Hypothalamus (tissue), 51 donors: ENCODE measurements at places on chromosomes 16 and 17.

DNA sequence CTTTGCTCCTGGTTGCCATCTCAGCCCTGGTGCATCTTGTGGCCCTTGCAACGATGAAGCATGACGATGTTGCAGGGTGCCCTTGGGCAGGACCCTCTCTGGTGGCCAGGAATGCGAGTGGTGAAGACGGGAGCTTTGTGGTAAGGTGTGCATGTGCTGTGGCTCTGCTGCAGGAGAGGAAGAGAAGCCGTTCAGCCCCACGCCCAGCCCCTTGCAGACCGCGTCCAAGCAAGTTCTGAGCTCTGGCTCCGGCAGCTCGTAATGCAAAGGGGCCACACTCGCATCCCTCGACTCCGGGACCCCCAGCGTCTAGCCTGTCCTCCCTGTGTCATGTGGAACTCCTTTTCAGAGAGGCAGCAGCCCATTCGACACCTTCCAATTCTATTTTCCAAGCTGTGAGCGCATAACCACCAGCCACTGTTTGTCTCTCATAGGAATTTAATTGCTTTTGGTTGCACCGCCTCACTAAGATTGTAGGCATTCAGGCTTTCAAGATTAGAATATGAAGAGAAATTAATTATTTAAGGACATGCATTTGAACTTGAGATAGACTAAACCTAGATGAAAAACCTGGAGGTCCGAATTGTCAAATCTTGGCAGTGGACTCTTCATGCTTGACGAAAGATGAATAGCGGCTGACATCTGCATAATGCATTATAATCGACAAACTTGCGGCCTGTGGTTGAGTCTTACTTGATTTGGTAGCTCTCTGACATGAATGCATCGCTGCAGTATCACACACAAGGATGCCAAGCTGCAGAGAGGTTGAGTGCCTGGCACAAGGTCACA lies 21.1 kb upstream of the KCNG4 start:
- DNase-seq, result no peak

DNA sequence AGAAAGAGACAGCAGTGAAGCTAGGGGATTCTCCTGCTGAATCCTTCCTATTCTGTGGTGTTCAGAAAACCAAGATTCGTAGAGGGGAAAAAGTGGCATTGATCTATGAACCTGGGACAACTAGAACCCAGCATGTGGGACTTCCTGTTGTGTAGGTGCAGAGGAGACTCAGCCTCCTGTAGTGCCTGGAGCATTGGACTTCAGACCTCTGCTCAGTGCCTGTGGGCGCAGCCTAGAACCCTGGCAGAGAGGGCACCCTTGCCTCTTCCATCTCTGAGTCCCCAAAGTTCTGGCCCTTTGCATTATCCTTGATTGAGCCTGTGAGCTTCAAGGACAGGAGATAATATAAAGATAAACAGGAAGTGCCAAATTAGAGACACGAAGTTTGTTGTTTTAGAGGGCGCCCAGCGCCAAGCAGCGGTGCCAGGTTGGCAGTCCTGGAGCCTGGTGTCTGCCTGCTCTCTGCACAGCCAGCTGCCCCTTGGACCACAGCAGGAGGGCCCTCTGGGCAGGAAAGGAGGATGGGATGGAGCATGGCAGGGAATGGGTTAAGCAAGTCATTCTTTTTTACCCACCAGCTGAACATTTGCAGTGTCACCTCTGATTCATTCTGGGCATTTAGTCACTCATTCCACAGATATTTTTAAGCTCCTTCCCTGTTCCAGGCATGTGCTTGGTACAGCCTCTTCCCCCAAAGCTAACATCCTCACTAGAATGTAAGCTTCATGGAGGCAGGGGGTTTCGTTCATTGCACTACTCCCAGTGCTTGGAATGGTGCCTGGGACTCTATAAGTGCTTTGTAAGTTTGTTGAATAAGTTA lies 11.9 kb upstream of the SP6 start:
- DNase-seq, result no peak

DNA sequence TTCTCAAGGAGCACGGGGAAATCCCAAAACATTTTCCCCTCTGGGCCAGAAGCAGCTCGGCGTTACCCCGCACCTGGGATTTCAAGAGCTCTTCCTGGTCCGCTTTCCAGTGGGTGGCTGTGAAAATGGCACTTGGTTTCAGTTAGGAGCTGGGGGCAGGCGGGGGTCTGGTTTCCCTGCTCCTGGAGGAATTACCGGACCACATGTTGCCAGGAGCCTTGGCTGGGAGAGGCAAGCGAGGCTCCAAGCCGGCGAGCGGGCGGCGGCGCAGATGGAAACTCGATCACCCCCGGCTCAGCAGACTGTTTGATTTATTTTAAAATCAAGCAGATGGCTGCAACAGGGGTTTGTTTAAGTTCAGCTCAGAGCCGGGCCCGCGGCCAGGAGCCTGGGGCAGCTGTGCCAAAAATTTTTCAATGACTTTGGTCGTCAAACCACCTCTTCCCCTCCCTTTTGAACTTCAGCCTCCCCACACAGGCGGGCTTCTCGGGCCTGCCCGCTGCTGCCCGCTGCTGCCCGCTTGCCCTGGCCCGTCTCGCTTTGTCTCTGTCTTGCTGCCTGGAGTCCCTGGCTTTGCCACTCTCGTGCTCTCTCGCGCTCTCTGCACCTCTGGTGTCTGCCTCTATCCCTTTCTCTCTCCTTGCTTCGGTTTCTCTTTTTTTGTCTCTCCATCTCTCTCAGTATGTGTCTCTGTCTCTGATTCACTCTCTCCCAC lies 108.0 kb upstream of the CIBAR2 start:
- peak; percentile 11 for DNase-seq

DNA sequence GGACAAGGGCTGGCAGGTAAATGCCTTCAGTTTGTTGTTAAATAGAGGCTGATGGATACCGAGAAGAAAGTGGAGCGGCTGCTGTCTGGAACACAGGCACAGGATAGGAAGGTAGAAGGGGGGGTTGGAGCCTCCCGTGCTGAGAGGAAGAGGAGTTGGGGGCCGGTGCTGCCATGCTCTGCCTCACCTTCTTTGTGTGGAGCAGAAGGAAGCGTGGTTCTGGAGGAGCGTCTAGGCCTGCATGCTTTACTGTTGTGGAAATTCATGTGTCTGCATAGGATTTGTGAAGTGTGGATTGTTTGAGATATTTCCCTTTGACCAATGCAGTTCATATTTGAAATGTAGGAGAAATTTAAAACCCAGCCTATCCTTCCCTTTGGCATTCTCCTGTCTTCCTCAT lies 52.3 kb downstream of the FOXK2 start:
- no peak for DNase-seq

DNA sequence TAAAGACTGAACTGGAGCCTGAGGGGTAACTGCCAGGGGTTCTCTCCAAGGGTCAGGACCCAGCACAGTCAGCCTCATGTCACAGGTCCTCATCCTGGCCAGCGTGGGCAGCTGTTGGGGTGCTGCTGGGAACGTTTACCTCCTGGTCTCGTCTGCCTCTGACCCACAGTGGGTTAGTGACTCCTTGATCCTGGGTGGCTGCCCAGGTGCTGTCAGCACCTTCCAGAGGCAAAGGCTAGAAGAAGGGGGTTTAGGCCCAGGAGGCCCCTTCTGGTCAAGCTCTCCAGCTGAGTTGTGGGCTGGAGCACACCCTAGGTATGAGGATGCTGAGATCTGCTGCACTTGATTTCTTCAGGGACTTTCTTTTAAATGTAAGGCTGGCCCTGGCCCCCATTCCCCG lies 30.3 kb downstream of the AKAP1 start:
- DNase-seq, result no peak

DNA sequence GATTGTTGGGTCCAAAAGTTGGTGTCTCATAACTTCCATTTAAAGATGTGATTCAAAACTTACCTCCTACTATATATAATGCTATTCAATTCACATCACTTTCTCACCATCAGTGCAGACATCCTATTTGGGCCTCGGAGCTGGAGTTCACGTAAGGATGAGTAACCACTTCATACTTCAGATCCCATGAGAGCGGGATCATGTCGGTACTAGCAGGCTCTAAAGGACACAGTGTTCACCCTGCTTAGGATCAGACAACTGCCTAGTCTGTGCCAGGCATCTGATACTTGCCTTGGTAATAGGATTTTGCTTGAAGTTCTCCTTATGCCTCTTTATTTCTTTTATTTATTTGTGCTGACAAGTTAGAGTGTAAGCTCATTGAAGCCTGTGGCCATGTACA lies 39.5 kb downstream of the RBFOX1 start:
- DNase-seq, result no peak

DNA sequence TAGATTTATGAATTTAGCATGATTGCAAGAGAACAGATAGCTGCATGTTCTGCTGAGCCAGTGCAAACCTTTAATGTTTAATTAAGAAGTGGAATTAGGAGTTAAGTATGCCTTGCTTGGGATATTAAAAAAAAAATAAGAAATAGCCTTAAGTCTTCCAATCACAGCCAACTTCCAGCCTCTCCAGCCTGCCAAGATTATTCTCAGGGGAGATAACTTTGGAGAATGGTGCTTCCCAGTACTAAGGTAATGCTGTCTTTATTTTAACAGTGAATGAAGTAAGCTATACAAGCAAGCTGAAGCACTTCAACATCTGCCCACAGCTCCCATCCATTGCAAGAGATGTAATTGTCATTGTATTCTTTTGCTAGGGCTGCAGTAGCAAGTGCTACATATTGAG lies 389.5 kb upstream of the ASIC2 start:
- no peak for DNase-seq

- DNase-seq, result no peak
These were observed 19.4 kb downstream of the TMIGD1 start for GRCh38 chr17:30314474-30314873.

- no peak for DNase-seq
These were observed 904 bp downstream of the MAP2K3 start for GRCh38 chr17:21285164-21286065.

DNA sequence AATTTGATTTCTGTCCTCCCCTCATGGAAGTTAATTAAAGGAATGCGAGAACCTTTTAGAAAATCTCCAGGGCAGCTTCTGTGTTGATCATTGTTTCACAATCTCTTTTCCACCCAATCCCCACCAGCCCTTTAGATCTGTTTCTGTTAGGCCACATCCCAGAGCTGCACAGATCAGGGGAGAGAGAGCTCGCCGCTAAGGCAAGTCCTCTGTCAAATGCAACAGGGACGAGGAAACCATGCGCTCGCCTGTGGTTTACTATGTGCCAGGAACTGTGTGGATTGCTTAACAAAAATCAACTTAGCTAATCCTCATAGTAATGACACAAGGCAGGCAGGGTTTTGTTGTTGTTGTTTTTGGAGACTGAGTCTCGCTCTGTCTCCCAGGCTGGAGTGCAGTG lies 115.4 kb downstream of the SALL1 start:
- DNase-seq, result no peak

DNA sequence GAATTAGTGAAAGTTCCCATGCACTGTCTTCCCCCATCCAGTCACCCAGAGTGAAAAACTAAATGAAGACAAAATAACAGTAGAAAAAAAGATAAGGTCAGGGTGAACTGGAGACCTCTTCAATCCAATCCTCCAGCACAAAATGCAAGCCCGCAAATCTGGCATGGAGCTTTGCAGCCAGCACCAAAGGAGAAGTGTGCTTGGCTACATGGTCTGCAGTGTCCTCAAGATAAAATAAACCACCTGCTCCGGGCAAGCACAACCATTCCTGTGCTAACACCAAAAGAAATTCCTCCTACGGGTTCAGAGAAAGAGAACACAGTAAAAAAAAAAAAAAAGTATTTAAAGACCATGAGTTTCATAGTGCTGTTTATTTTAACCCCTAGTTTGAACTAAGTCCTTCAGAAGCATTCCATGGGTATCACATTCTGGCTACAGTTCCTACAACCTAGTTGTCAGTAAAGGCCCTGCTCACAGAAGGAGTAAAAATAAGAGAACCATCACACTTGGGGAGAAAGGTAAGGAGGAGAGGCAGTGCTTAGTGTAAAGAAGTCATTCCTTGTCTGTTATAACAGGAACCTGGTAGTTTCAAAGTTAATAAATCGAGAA lies 109.1 kb downstream of the GAS7 start:
- no peak for DNase-seq

GRCh38 chr17:80122926-80123505 lies 21.6 kb downstream of the GAA start:
- no peak for DNase-seq

- DNase-seq, result no peak
These were observed 173.8 kb downstream of the SEC14L1 start for GRCh38 chr17:77314601-77315000.

- DNase-seq, result peak; percentile 26
These were observed 30.9 kb upstream of the SEC14L1 start for GRCh38 chr17:77109764-77110359.

DNA sequence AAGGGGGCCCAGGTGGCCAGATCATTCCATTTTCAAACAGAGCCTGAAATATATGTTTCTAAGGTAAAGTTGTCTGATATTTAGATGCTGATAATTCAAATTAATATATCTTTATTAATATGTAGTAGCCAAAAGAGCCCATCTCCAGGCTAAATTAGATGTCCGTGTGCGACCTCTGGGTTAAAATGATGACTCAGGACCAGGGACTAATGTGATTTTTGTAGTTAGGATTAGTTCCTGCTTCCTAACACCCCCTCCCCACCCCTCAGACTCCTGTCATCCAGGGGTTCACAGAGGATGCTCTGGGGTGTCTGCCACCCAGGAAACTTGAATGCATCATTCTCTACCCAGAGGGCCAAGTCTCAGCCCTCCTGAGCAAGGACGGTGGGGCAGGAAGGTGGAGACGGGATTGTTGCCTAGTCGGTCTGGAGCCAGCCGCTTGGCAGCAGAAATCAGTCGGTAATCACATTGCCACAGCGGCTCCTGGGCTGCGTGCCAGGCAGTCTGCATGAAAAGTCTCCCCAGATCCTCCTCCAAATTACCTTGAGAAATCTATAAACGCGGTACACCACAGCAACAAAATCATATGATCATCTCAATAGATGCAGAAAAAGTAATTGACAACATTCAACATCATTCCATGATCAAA lies 29.8 kb downstream of the CNGB1 start:
- no peak for DNase-seq
